HuH-7.5 (cell line): ENCODE measurements at places on chromosomes 3 and 15.
A peak's percentile ranks its signal among the peaks of the same experiment; 100 is the strongest.

DNA sequence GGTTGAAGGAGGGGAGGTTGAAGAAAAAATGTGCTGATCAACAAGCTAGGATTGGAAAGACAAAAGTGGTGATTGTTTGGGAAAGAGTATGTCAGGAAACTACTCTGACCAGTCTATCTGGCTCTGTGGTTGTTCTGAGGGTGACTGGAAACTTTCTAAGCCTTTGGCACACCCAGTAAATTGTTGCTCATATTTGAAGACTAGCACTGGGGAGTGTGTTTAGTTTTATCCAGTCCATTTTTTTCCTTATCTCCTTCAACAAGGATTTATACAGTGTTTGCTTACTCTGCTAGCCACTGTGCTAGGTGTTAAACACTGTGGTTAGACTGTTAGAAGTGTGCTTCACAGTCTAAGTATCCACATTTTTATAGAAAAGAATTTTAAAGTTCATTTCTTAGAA is 28.8 kb downstream of the PPM1L start:
- DNase-seq, result no peak

DNA sequence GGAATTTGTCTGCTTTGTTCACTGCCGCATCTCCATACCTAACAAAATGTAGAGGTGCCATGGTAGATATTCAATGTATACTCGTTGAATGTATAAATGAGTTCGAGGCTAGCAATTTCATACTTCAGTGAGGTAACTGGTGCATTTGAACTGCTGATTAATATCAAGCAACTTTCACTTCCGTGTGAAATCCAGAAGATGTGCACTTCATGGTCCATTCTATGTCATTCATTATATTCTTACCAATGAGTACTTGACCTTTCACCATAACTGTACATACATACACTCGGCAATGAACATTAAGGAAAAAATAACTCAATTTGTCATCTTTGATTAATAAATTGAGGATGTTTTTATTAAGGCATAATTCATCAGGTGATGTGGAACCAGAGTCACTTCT is 598.5 kb downstream of the ZNF385D start:
- DNase-seq, result no peak

GRCh38 chr3:88985491-88985890 is 121.9 kb upstream of the EPHA3 start:
- no peak for DNase-seq

GRCh38 chr15:63447017-63447676 is 57.2 kb upstream of the USP3 start:
- DNase-seq, result no peak

- no peak for DNase-seq
Measured at GRCh38 chr15:28107904-28108275, 8.8 kb upstream of the OCA2 start.

DNA sequence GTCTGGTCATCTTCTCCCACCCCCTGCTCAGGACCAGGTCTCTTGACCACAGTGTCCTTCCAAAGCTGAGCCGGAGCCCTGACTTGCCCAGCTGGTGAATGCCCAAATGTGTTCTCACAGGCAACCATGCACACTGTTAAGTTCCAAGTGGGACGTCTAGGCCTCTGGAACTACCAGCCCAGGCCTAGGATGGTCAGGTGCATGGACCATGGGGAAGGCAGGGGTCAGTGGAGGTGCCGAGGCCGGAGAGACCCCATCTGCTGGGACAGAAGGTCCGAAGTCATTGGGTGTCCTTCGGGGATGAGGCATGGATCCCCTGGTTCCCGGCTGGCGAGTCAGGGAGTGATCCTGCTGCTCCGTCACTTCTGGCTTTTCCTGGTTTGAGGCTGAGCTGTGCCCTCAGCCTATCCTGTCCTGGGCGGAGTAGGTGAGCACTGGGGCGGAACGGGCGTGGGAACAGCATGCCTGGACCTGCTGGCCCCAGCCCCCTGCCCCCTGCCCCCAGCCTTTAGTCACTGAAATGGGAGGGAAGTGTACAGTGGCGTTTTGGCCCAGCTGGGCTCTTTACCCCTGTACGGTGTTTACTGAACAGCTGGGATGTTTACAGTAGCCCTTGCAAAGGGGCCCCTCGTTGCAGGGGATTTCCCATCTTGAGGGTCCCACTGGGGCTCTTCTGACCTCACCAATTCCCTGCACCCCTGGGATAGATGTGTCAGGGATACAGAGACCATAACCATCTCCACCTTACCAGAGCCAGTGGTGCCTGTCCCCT is 12.1 kb downstream of the SEMA3F start:
- peak; percentile 49 for DNase-seq

DNA sequence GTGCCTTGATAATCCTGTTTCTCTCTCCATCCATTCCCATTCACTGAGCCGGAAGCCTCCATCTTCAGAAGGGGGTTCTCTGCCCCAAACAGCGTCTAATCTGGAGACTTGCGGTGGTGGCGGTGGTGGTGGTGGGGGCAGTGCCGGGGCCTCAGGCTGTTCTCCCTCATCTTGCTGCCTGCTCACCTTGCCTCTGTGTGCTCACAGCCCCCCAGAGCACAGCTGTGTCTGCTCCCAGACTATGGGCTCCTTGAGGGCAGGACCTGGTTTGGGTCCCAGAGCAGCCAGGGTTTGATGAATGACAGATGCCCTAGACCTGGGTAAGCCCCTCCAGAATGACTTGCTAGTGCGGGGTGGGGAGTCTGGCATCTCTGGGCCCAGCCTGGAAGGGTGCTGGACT is 430 bp upstream of the PSTPIP1 start:
- no peak for DNase-seq

DNA sequence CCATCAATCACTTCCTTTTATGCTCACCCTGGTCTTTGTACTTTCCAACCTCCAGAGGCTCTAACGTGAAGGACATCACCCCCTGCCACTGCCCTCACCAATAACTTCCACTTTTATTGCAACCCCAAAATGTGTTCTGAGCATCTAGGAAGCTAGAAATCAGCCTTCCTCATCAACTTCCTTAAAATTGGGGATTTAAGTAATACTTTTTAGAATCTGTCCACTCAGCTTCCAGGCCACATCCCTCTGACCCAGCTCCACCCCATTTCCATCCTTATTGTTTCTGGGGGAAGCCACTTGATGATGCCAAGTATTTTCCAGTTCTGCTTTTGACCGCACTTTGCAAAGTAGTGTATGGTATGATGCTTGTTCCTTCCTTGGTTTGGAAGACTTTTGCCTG is 73.5 kb upstream of the XCR1 start:
- no peak for DNase-seq
